MM.1S (cell line): ENCODE measurements at places on chromosomes 7 and 10.

- DNase-seq = no peak
Observed at GRCh38 chr7:152553671-152554317, 118.0 kb upstream of the KMT2C start.

- DNase-seq = no peak
Observed at GRCh38 chr7:138502023-138502767, 42.1 kb downstream of the TRIM24 start.

DNA sequence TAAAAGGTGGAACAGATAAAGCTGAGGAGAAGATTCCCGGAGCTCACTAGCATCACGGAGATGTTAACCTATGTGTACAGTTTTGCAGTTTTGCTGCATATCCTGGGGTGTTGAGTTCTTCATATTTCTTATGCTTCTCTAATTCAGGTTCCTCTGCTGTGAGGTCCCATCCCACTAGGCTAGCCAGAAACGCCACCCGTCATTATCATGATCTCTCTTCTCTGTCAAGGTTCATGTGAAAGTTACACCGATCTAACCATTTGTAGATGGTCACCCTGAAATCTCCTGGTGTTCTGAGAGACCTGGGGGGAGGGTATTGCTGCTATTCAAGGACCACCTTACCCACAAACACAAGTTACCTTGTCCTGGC, 136.3 kb downstream of the CCDC71L start:
- DNase-seq = no peak

DNA sequence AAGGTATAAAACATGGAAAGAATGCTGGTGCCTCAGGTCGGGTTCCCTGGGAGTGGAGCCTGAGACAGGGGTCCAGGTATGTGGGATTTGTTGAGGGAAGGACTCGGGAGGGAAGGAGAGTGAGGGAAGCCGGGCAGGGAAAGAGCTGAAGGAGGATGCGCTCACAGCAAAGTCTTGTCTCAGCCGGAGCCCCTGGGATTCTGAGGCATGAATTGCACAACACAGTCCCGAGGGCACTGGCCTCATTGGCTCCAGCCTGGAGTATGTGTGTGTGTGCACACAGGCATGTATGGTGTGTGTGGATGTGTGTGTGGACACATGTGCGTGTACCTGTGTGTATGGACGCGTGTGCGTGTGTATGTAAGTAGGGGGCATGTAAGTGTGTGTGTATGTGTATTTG, 87.4 kb downstream of the WDFY4 start:
- no peak for DNase-seq

GRCh38 chr7:2288503-2288902, 25.7 kb downstream of the SNX8 start:
- no peak for DNase-seq

DNA sequence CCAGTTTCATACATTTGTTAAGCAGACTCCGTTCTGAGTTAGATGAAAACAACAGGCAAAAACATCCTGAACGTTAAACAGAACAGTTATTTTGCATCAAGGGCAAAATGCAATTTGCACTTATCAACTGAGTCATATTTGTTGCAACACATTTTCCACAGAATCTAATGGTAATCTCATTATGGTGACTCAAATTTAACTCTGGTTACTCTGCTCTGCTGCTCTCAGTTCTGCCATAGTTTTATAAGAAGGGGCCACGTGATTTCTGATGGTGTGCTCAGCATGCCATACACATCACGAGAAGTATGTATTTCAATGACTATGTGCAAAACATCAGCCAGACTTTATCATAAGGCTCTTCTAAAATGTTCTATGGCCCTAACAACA, 148.8 kb downstream of the CHCHD3 start:
- DNase-seq = no peak

- DNase-seq = no peak
Observed at GRCh38 chr7:36280840-36281812, 108.5 kb upstream of the ANLN start.

DNA sequence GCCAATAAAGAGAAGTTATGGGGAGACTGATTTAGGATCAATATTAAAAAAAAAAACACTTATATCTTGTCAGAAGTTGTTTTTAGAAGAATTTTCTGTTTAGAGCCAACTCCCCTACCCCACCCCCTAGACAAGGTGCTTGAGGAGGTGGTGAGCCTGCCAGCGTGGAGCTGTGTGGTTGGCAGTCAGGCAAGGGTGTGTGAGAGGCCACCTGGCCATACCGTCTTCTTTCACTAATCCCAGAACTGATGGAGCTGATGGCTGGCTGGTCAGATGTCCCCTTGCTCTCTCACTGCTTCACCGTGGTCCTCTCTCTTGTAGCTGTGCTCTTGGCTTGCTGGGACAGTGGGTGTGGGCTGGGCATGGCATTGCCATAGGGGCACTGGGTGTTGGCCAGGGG, 34.3 kb downstream of the NACAD start:
- no peak for DNase-seq

DNA sequence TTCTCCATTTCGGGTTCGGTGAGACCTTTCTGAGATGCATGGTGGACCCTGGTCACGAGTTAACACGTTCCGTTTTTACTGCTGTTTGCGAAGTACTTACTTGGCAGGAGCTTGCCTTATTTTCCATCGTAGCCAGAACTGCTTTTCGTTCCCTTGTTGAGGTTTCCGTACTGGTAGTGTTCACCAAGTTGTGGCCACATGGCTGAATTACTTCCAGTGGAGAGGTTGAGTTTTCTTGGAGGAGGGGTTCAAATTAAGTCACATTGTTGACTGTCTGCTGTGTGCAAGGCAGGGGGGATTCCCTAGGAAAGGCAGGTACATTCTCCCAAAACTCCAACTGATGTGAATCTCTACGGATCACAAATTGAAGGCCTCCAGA, 4.0 kb downstream of the MXI1 start:
- DNase-seq = no peak

- no peak for DNase-seq
Observed at GRCh38 chr7:31059551-31059950, 7.4 kb downstream of the ADCYAP1R1 start.

DNA sequence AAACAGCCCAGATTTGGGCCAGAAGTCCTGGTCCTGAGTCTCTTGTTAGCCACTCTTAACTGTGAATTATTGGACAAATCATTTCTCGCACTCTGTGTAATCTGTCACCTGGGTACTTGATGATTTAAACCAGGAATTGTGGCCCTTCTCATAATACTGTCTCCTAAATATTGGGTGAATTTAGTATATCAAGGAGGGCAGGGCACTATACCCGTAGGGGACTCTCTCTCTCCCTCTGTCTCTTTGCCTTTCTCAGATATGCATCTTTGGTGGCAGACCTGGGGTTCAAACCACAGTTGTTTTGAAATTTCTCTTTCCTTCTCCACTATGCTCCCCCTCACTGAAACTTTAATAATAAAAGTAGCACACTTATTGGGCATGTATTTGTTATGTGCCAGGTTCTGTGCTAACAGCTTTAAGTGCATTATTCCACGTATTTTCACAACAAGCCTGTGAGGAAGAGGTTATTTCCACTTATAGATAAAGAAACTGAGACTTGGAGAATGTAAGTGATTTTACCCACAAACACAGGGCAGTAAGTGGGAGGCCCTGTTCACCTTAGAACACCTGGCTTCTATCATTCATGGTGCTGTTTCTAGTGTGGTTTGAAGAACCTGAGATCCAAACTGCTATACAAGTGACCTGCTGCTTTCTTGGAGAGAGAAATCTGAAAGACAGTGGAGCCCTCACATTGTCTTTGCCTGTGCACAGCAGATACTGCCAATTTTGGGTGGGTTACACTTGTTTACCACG, 11.8 kb downstream of the FAS start:
- DNase-seq = peak; percentile 28

- no peak for DNase-seq
Observed at GRCh38 chr7:123784263-123784662, 35.5 kb upstream of the WASL start.

GRCh38 chr10:239109-239508, 103.9 kb downstream of the ZMYND11 start:
- DNase-seq = no peak

GRCh38 chr7:154915600-154915999, 87.3 kb downstream of the PAXIP1 start:
- DNase-seq = peak; percentile 17

DNA sequence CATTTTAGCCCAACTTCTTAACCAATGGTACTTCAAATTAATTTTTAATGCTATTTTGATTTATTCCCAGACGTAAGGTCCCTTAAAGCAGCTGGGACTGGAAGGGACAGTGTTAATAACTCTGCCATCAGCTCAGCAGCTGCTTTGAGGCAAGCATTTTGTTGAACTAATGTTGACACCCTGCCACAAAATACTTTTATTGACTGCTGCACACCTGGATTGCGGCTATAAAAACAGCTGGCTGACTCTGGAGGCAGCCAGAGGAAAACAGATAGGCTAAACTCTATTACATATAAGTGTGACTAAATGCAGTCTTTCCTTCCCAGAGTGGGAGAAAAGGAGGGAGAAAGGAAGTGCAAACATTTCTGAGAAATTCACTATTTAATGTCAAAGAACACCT, 77.6 kb downstream of the ETV1 start:
- no peak for DNase-seq

DNA sequence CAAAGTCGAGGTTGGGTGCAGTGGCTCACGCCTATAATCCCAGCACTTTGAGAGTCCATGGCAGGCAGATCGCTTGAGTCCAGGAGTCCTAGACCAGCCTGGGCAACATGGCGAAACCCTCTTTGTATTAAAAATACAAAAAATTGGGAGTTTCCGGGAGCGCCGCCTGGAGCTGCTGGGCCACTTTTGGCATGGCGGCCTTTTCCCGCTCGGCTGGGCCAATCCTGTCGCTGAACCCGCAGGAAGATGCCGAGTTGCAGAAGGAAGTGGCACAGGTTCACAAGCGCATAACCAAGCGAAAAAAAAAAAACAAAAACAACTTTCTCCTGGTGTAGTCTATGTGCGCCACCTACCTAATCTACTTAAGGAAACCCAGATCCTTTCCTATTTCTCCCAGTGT, 30.9 kb upstream of the MTPAP start:
- no peak for DNase-seq
